DMS 273 treated with DMSO at 0.1 percent for 48 hours (cell line): ENCODE measurements at places on chromosomes 13 and 19.

GRCh38 chr13:39556866-39557265, 46.1 kb downstream of the LHFPL6 start:
- DNase-seq, result no peak

DNA sequence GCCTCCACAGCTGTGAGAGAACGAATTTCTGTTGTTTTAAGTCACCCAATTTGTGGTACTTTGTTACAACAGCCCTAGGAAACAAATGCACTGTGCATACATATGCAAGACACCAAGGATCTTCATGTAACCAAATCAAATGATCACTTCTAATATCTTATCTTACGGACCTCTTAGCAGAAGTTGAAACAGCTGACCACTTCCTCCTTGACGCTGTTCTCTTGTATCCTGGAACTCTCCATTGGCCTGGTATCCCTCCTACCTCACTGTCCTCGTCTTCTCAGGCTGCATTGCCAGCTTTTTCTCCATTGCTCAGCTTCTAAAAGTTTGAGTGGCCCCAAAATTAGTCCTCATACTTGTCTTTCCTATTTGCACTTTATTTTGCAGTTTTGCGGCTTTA, 200.4 kb downstream of the DLEU7 start:
- no peak for DNase-seq

GRCh38 chr19:4897146-4897545, 5.5 kb downstream of the ARRDC5 start:
- no peak for DNase-seq

GRCh38 chr13:112391746-112392145, 15.6 kb downstream of the SPACA7 start:
- DNase-seq, result no peak

DNA sequence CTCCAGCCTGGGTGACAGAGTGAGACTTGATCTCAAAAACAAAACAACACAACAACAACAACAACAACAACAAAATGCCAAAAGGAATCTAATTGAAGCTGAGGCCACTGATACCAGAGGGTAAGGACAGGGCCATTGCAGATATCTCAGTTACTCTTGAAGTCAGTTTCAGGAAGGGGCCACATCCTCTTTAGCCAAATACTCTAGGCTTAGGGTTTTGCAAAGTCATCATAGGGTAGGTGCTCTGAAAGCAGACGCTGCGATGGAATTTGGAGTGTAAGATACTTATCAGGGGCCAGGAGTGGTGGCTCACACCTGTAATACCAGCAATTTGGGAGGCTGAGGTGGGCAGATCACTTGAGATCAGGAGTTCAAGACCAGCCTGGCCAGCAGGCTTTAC, 46.6 kb upstream of the UBAC2 start:
- no peak for DNase-seq

DNA sequence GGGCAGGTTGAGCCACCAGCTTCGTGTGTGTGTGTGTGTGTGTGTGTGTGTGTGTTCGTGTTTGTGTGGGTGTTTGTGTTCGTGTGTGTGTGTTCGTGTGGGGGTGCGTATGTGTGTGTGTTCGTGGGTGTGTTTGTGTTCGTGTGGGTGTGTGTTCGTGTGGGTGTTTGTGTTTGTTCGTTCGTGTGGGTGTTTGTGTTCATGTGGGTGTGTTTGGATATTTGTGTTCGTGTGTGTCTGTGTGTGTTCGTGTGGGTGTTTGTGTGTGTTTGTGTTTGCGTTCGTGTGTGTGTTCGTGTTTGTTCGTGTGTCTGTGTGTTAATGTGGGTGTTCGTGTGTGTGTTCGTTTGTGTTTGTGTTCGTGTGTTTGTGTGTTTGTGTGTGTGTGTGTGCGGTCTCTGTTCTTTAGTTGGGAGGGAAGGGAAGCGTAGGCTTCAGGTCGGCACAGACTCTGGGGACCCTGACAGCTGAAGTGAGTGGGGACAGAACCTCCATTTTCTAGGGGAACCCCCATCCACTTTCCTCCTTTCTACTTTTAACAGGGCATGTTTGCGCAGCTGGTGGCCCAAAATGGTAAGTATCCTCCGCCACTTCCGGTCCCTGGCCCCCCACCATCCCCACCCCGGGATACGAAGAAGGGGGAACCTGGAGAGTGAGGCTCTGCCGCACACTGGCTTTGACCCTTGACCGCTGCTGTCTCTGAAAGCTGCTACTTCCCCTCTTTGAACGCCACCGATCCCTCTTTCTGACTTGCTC, 1.6 kb downstream of the TNFSF9 start:
- DNase-seq, result no peak

GRCh38 chr13:111492341-111492950, 172.0 kb downstream of the TEX29 start:
- DNase-seq, result no peak

GRCh38 chr13:112996671-112997091, 27.7 kb downstream of the MCF2L start:
- no peak for DNase-seq

GRCh38 chr13:85366759-85367417, 432.3 kb downstream of the SLITRK6 start:
- no peak for DNase-seq

DNA sequence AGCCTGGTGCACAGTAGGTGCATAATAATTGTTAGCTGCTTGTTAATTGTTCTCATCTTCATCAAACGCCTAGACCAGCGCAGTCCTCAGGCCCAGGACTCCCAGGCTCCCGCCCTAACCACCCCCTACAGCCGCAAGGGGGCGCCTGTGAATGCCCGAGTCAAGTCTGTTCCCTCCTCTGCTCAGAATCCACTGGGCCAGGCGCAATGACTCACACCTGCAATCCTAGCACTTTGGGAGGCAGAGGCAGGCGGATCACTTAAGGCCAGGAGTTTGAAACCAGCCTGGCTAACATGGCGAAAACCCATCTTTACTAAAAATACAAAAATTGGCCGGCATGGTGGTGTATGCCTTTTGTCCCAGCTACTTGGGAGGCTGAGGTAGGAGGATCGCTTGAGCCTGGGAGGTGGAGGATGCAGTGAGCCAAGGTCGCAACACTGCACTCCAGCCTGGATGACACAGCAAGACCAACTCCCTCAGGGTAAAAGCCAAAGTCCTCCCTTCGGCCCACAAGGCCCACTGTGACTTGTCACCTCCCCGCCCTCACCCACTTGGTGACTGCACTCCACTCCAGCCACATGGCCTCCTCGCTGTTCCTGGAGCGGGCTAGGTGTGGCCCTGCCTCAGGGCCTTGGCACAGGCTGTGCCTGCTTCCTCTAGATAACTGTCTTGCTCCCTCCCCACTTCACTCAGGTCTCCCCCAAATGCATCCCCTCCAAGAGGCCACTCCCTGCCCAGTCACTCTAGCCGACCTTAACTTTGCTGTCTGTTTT, 9.1 kb downstream of the ZNF653 start:
- DNase-seq, result peak; percentile 48

DNA sequence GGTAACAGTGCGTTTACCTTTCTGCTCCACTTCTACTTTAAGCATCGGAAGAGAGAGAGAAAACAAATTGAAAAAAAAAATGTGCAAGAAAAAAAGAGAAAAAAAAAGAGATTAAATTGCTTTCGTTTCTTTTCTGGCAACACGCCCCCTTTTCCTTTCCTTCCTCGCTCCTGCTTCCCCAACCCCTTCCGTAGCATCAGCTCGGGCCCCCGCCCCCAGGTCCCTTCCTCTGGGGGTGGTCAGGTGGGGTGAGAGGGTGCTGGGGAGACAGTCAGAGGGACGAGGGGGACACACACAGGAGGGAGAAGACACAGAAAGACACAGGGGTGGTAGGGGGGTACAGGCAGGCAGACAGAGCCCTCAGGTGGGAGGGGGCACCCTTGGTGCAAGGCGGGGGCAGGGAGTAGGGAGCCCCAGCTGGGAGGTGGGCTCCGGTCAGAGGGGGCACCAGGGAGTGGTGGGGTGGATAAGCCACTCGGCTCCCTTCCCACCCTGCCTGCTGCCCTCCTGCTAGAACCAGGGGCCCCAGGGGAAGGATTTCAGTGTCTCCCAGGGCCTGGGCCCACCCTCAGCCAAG, 30.7 kb upstream of the ASF1B start:
- DNase-seq, result no peak

GRCh38 chr13:63381078-63381859, 1965.6 kb upstream of the PCDH20 start:
- DNase-seq, result no peak

GRCh38 chr19:39845584-39845932, 621 bp downstream of the FBL start:
- no peak for DNase-seq

GRCh38 chr13:79808475-79808874, 327.5 kb downstream of the NDFIP2 start:
- DNase-seq, result no peak

- DNase-seq, result no peak
These were observed at the start of gene NEK5 for GRCh38 chr13:52128714-52129700. TSS of gene NEK5 (minus strand) at chr13:52129073. CDS start at chr13:52127482, 1,591 bp downstream.

DNA sequence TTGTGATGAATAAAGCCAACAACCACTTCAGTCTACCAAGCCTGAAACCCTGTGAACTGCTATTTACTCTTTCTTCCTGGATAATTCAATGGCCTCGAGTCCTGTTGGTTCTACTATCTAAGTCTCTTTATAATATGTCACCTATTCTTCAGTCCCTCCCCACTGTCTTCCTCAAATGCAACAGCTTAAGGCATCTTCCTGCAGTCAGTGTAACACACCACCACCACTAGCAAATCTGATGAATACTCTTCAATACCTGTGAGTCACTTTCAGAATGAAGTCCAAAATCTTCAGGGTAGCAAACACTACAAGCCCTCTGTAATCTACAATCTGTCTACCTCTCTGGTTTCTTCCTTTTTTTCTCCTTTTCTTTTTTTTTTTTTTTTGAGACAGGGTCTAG, 32.9 kb downstream of the ZDHHC20 start:
- DNase-seq, result no peak

DNA sequence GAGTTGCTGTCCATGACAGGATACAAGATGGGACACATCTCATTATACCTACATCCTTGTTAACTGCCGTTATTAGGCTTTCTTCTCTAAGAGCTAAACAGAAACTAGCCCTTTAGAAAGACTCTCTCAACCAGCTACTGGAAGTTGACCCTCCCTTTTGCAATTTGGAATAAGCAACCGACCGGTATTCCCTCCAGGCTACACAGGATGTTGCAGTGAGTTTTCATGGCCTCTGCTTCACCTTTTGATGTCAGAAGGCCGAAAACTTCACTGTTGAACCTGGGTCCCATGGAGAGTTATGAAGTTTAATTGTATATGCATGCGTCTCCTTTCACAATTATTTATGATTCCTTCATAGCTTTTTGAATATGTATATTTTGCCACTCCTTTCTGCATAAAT, 1042.5 kb upstream of the SPRY2 start:
- DNase-seq, result no peak

DNA sequence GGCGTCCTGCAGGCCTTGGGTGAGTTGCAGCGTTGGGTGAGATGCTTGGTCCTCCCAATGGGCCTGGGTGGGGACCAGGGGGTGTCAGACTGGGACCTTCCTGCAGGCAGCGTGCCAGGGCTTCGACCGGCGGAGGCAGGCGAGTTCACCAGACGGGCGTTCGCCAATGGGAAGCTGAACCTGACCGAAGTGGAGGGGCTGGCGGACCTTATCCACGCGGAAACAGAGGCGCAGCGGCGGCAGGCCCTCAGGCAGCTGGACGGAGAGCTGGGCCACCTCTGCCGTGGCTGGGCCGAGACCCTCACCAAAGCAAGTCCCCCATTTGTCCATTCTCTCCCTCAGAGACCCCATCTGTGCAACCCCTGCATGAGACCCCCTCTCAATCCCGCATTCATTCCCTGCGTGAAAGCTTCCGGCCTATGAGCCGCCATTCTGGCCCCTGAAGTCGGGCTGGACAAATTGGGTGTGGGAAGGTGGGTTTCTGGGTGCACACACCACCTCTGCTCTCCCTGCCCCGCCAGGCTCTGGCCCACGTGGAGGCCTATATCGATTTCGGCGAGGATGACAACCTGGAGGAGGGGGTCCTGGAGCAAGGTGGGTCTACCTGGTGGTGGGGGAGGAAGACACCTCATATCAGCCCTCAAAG, 1.2 kb downstream of the GTPBP3 start:
- no peak for DNase-seq

DNA sequence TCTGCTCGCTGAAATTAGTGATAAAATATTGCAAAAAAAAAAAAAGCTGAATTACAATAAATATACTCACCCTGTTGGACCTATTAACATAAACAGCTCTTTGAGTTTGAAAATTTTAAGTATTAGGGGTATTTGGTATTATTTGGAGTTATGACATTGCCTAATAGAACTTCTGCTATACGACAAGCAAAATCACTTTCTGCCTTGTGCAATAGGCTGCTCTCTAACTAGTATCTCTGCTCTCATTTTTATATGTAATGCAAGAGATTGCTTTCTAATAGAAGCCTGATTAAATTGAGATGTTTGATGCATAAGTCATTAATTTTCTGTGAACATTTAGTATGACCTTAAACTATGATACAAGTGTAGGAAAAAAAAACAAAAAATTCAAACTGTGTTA, 5.3 kb downstream of the RGS9BP start:
- DNase-seq, result no peak

DNA sequence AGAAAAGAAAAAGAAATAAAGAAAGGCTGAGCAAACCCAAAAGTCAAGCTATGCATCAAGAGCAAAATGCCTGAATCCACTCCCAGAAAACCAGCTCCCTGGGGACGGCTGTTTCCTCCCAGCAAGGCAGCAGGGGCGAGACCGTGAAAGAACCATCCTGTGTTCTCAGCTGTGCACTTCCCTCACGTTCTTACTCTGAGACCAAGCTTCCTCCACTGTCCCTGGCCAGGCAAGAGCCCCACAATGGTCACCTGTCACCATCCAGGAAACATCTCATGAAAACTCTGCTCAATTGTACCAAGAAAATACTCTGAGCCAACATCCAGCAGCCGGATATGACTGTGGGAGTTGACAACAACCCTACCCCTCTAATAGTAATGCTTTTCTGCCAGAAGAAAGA, 22.9 kb downstream of the RAB20 start:
- no peak for DNase-seq

- DNase-seq, result no peak
These were observed 130.8 kb upstream of the MCF2L start for GRCh38 chr13:112838038-112838841.

DNA sequence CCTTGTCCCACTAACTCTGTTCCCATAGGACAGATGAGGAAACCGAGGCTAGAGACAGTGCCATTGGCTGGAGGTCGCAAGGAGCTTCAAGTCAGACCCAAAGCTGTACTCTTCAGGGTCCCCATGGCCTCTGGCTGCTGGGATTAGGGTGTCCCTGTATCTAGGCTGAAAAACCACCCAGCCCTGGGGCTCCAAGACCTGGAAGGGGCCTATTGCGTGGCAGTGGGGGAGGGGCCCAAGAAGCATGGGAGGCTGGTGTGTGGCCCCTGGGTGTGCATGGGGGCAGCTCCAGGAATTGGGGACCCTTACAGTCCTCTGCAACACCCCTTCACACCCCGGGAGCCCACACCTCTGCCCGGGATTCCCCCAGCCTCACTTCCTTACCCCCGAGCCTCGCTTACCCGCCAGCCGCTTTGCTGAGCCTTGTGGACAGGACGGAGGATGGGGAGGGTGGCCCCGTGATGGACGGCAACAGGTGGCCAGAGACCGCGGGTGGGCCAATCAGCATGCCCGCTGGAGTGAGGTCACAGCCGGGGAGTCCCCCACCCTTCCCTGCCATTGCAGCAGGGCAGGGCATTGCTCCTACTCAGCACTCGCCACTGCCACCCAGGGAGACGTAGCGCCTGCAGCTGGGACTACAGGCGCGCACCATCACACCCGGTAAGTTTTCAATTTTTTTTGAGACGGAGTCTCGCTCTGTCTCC, at the start of gene JSRP1:
JSRP1 (minus strand) TSS at position 436 of the 704 bp plus-strand sequence. CDS start 1,103 bp downstream, outside the sequence.
- DNase-seq, result no peak
